ENCODE measurements at places on chromosomes 6 and 20.

DNA sequence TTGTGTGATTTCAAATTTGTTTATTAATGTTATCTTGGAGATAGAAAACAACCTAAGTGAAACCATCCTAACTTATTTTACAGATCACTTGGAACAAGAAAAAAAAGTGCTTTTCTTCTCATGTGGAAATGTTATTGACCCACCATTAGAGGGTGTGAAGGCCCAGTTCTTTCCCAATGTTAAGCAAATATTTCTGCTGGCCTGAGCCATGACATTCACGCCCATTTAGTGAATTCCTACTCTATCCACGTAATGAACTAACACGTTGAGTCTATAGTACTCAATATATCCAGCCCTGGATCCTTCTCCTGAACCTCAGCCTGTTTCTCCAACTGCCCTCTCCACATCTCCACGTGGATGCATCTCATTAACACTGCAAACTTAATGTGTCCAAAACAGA, 180.6 kb upstream of the ZFP64 start:
- ATAC-seq = no peak

GRCh38 chr20:11180186-11180585, 506.4 kb upstream of the JAG1 start:
- ATAC-seq = no peak

DNA sequence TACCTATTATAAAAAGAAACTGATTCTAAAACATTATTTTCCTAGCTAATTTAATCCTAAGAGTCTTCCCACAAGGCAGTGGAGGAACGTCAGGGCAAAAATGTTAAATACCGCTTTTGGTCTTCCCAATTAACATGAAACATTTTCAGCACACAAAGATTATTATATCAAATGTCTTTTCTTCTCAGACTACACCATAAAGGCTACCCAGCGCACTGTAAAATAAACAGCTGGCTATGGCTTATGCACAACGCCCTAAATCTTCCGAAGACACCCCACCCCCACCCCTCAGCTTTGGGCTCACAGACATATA, 1.0 kb downstream of the NUDT3 start:
- no peak for ATAC-seq

GRCh38 chr6:44067173-44068139, 59.8 kb downstream of the MRPL14 start:
- no peak for ATAC-seq
